Activated CD4-positive, alpha-beta T cell treated with anti-CD3 and anti-CD28 coated beads, Interleukin-2, amount 50 U/mL, for 1 hour (primary cell): ENCODE measurements at places on chromosomes 5 and 9.
A peak's percentile ranks its signal among the peaks of the same experiment; 100 is the strongest.

- DNase-seq = no peak
Observed at GRCh38 chr9:5799314-5799713, 33.6 kb downstream of the ERMP1 start.

DNA sequence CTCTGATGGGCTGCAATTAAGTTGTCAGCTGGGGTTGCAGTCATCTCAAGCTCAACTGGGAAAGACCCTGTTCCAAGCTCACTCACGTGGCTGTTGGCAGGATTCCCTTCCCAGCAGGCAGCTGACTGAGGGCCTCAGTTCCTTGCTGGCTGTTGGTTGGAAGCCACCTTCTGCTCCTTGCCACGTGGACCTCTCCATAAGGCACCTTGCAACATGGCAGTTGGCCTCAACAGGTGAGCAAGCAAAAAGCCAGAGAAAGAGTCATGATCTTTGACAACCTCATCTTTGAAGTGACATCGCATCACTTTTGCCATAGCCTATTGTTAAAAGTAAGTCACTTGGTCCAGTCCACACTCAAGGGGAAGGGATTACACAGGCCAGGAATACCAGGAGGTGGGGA lies 17.8 kb upstream of the PRELID2 start:
- no peak for DNase-seq

- DNase-seq = no peak
Observed at GRCh38 chr9:127177231-127177630, 54.8 kb upstream of the ANGPTL2 start.

GRCh38 chr5:32476891-32477290 lies 32.4 kb upstream of the ZFR start:
- DNase-seq = no peak

DNA sequence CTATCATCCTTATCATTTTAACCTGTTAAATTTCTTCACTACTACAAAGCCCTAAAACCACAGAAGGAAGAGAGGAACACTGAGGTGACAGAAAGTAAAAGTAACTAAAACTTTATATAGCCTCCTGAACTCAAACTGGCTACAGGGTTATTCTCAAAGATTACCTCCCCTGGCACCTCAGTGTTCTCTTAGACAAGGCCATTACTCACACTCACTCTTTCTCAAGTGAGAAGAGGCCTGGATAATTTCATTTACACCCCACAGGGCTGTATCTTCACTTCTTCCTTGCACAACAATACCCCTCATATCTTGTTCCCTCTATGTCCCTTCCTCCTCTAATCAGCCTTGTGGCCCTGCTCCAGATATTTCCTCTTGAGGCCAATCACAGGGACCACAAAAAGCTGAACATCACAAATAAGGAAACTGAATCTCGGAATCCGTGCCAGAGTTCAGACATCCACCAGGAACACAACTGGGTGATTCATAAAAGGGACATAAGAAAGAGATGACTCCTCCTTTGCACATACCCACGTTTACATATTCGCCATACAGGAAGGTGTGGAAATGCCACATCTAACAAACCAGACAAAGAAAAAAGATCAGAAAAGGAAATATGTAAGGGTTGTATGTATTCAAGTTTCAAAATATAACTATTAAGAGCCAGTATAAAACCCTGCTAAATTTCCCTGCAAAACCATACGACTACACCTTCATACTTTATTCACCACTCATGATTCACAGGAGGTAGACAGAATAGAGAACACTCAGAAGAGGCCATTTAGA lies 1.7 kb upstream of the KLHL3 start:
- peak; percentile 5 for DNase-seq

DNA sequence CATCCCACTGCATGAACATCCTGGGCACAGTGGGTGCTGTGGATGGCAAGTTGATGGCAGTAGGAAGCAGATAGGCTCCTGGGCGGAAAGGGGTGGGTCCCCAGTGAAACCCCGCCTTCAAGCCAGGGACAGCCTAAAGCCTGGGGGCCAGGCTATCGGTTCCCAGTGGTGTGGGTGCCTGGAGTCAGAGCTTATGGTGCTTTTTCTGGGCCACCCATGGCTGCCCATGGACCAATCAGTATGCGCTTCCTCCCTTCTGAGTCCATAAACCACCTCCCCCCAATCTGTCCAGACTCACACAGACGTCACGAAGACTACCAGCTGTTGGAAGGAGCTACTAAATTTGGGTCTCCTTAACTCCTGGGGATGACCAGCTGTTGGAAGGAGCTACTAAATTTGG lies 17.5 kb upstream of the ECPAS start:
- DNase-seq = no peak

DNA sequence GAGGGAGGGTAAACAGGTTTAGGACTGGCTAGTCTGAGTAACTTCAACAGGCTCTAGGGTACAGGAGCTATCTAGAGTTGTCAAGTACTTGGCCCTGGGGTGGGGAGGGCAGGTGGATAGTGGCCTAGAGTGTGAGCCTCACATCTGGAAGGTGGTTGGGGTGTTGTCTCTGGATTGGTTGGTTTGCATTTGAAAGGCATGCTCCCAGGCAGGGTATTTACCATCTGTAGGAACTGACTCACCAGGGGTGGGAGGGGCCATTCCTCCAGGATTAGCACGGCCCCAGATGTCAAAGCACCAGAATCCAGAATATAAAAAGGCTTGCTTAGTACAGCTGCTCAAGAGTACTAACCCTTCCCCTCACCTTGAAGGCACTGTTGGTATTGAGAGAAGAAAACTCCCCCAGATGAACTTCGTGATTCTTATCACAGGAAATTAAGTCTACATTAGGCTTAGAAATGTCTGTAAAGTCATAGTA lies 193.3 kb downstream of the NTRK2 start:
- no peak for DNase-seq

- DNase-seq = no peak
Observed at GRCh38 chr5:171914726-171915338, 91.6 kb downstream of the FBXW11 start.

DNA sequence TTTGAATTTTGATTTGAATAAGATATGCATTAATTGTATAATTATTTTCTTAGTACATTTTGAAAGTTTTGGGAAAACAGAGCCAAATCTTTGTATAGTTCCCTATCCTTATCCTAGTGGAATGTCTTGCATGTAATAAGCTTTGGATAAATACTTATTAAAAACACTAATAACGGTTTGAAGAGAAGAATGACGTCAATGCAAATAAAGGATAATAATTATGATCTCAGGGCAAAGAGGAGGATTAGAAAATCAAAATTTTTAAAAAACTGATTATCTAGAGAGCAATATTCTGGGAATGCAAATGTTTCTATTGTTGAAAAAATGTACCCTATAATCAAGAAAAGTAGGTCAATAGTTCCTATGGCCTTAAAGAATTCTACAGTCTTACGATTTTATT lies 22.1 kb downstream of the TYRP1 start:
- DNase-seq = no peak

DNA sequence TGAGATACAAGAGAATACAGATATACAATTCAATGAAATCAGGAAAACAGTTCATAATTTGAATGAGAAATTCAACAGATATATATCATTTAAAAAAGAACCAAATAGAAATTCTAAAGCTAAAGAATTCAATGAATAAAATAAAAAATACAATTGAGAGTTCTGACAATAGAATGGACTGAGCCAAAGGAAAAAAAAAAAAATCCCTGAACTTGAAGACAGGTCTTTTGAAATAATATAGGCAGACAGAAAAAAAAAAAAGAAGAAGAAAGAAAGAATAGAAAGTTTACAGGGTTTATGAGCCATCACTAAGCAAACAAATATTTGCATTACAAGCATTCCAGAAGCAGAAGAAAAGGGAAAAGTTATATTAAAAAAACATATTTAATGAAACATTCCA lies 12.9 kb upstream of the HAVCR2 start:
- no peak for DNase-seq

- DNase-seq = no peak
Observed at GRCh38 chr5:115295777-115296123, 704 bp downstream of the CCDC112 start.

DNA sequence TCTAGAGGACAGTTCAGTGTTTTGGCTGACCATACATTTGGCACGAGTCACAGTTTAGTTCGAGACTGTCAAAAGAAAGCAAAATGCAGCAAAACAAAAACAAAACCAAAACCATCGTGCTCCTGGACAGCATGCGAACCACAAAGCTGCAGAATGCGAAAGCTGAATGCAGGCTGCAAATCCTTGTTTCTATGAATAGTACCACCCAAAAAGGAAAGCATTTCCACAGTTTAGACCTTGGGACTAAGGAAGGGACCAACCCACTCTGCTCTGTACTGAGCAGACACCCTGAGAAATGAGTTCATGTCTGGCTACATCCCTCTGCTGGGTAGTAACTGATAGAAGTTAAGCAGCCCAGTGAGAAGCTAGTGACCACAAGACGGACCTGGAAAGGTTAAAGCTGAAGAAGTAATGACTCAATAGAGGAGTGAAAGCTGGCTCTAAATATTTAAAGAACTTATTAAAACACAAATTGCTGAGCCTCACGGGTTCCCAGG lies 3.9 kb downstream of the GCNT4 start:
- DNase-seq = no peak

DNA sequence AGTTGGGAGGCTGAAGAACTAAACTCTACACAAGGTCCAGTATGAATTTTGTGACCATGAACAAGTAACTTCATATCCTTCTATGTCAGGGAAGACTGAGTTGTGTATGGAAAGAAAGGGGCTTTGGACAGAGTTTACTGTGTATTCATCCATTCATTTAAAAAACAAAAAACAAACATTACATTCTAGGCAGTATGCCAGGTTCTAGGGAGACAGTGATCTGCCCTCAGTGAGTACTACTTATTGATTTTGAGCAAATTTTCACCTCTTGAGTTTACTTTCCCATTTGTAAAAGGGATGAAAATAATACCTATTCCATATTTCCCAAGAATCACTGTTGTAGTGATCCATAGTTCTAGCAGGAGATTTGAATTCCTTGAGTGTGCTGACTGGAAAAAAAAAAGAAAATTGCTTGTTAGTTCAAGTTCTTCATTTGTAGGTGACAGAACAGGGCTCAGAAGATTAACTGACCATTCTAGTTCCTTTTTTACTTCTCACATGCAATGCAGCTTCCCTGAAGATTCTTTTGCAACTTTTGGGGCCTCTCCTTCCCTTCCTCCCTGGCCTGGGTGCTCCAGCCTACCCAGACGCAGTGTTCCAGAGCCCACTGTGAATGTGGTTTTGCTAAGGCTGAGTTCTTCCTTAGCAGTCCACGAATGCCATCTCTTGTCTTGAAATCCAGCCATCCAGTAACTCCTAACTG lies 2.6 kb upstream of the GAPVD1 start:
- no peak for DNase-seq

DNA sequence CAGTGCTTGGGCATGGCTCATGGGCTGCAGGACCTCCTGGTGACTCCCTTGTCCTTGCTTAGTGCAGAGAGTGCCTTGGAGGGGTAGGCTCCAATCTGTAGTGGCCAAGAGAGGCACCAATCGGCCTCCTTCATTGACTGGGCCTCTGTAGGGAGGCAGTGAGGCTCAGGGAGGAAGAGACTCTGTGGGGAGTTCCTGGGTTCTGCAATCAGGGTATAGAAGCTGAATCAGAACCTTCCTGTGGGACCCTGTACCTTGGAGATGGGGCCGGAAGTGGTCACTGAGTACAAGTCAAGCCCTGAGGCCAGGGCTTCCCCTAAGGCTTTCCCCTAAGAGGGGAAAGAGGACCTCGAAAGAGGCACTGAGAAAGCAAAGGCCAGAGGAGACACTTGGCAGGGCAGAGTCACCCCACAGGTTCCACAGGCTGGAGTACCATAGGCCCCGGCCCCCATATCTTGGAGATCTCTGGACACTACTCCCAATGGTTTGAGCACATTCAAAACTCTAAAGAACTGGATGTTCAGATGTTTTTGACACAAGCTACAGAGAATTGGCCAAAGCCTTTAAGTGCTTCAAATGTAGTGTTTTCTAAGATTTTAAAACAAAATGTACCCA lies 190.5 kb downstream of the HSPA4 start:
- no peak for DNase-seq

DNA sequence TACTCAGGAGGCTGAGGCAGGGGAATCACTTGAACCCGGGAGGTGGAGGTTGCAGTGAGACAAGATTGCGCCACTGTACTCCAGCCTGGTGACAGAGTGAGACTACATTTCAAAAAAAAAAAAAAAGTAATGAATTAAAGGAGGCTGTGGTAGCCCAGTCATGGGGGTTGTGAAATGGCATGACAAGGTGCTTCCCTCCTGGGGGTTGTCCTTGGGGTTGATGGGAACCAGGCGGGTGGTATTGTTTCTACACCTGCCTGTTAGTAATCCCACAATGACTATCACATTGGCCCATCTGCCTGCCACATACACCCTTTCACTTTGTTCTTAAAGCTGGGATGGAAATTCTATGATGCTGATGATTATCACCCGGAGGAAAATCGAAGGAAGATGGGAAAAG lies 5.6 kb downstream of the IDNK start:
- no peak for DNase-seq

DNA sequence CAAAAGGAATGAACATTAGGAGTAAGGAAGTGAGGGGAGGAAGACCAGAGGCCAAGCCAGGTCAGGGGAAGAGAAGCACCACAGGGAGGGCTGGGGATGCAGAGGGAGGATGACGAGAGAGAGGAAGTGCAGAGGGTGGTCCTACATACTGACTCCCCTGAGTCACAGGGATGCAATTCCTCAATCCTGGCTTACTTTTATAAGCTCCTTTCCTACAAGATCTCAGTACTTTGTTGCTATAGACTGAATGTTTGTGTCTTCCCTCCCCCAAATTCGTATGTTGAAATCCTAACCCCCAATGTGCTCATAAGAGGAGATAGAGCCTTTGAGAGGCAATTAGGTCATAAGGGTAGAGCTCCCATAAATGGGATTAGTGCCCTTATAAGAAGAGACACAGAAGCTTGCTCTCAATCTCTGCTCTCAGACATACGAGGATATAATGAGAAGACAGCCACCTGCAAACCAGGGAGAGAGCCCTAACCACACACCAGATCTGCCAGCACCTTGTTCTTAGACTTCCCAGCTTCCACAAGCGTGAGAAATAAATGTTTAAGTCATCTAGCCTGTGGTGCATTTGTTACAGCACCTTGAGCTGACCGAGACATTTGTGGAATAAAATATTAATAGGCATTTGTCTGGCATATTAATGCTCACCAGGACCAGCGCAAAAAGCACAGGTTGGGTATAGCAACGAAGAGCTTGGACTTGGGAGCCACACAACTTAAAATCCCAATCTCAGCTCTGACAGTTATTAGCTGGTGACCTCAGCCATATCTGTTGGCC lies 33.4 kb downstream of the GCNT4 start:
- no peak for DNase-seq

GRCh38 chr9:112421771-112422222 lies 41.9 kb downstream of the HSDL2 start:
- no peak for DNase-seq

DNA sequence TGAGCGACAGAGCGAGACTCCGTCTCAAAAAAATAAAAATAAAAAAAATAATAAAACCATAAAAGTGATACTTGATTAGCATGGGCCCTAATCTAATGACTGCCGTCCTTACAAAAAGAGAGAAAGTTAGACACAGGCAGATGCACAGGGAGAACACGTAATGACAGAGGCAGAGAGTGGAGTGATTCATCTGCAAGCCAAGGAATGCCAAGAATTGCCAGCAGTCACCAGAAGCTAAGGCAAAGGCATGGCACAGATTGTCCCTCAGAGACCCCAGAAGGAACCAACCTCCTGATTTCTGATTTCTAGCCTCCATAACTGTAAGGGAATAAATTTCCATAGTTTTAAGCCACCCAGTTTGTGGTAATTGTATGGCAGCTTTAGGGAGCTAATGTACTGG lies 79.6 kb upstream of the FREM1 start:
- no peak for DNase-seq

- no peak for DNase-seq
Observed at GRCh38 chr5:171810227-171810626, 24.6 kb downstream of the SMIM23 start.

- DNase-seq = no peak
Observed at GRCh38 chr9:134870301-134870694, 10.3 kb upstream of the FCN2 start.
